ENCODE measurements at places on chromosomes 12 and 14.

DNA sequence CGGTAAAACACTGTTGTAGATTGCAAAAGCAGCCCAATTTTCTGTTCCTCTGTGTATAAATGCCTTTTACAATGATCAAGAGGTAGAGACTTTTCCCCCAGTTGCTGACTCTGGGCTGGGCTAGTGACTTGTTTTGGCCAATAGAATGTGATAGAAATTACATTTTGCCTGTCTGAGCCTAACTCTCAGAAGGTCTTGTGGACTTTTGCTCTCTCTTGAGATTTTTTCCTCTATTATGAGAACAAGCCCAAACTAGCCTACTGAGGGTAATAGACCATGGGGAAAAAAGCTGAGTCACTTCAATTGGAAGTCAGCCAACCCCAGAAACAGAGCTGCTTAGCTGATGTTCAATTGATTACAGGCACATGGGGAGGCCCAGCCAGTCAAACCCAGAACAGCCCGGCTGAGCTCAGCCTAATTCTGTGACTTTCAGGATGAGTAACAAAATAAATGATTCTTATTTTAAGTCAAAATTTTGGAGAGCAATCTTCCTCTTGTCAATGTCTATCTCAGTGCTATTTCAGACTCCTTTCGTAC is 61.4 kb downstream of the MYF5 start:
- DNase-seq: no peak

GRCh38 chr12:21543151-21543550 is 17.1 kb downstream of the SPX start:
- DNase-seq: no peak

DNA sequence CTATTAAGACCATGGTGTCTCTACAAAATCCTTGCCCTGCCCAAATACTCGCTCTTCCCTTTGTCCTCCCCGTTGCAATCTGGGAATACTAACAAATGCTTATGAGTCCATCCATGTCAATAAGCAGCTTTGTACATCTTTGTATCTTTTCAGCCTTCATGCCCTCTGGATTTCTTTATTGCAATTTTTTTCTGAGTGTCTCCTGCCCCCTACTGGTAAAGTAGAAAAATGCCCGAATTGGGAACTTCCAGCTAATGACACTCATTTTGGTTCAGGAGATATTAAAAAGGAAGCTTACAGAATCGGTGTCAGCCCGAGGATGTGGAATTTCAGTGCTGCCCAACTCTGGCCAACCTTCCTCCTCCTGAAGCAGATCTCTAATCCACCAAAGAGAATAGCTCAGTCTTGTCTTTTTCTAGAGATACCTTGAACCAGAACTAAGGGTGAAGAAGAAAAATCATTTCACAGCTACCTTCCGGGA is 46.0 kb downstream of the SH2B3 start:
- no peak for DNase-seq

GRCh38 chr14:79395061-79395460 is 816.2 kb downstream of the DIO2 start:
- DNase-seq: no peak

GRCh38 chr14:96484399-96484798 is 17.8 kb upstream of the PAPOLA start:
- DNase-seq: no peak

GRCh38 chr12:69886715-69887114 is 61.7 kb downstream of the MYRFL start:
- no peak for DNase-seq

All from activated T-helper 1 cell treated with anti-CD3 and anti-CD28 coated beads, Interleukin-2, amount 50 U/mL, for 16 hours (primary cell).